ENCODE measurements at places on chromosomes 4 and X. TPM values are rescaled to one million over a fixed set of nuclear protein-coding genes. Genes with fewer than 3 reads are reported as not detected.

DNA sequence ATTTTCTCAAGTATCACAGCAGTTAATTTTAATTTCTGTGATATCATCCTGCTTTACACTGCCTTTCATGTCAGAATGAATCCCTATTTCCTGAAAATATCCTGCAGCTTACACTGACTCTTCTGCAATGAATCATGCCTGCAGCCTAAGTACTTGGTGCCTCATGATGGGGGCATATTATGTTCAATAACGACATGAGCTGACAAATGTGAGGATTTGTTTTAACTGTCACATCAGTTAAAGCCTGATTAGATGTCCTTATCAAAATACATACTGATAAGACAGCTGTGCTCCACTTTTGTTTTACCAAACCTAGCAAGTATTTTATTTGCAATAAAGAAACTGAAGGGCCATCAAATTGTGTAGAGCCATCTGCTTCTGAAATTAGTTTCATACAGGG is 359.9 kb upstream of the AGA start:
- DNase-seq = no peak

DNA sequence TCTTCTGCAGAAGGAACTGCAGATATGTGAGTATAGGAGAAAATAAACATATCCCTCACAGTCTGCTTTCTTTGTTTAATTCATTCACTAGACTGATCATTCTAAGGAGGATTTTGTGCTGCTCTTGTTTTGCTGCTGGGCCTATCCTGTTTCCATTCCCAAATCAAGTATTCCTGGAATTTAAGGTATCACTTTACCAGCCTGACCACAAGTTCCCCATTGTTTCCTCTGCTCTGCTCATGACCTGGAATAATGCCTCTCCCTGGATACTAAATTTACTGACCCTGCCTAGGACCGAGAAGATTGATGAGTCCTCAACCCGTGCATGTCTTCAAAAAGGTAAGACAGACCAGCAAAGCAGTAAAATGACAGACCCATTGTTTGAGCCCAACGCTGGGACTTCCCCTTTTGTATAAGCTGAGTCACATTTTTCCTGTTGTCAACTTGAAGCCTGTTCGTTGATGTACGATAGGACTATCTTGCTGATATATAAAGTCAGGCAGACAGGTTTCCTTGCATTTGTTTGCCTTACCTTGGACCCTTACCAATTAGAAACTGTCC is 85.5 kb upstream of the TET2 start:
- no peak for DNase-seq

- no peak for DNase-seq
Observed at GRCh38 chrX:20361890-20362262, 95.2 kb upstream of the RPS6KA3 start.

DNA sequence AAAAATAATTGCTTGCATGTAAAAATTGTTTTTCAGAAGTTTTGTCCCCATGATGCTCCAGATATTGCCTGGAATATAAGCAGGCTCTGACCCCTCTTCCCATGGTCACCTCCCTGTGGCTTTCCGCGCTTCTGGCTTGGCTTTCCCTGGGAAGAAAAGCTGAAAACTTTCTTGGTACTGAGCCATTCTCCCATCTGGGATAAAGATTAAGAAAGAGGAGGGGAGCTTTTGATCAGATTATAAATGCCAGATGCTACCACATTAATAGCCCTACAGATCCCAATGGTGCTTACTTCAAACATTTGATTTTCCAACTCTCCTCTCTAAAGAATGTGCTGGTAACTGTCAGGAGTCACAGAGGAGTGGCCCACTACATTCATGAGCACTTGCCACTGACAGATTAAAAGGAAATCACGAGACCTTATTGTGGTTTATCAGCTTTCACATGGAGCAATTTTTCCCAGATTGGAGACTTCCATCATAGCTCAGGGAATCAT is 54.4 kb upstream of the GAB1 start:
- no peak for DNase-seq

GRCh38 chrX:98646351-98646750 is 1762.6 kb downstream of the RPA4 start:
- no peak for DNase-seq

GRCh38 chrX:30613721-30614120 is 36.2 kb upstream of the TASL start:
- no peak for DNase-seq

DNA sequence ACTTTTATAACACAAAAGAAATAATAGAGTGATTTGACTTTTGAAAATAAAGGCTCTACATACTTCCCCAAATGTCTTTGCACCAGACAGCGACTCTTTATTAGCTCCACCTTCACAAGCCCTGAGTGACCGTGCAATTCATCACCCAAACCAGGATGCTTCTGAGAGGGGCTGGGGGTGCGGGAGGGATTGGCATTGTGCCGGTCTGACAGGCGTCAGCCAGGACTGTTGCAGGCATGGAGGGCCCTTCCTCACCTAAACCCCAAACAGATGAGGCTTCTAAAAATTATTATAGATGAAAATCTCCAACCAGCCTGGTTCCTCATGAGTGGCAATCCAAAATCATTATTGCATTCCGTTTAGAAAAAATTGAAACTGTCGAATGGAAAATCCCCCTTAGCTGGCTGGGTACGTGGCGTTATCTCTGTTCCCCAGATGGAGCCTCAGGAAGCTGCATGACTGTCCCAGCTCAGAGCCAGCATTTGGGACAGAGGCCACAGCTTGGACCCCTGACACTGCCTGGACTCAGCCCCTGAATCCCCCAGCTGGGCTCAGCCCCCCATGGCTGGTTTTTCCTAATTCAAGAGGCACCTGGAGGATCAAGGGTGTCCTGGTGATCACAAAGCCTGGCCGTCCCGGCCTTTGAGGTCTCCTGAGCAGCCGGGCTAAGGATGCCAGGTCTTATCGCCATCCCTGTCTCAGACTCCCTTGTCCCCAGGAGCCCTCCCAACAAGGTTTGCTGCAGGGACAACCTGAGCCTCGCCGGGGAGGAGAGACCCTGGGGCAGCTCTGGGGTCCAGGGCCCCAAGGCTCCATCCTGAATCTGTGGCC is 60.4 kb downstream of the SORCS2 start:
- no peak for DNase-seq

DNA sequence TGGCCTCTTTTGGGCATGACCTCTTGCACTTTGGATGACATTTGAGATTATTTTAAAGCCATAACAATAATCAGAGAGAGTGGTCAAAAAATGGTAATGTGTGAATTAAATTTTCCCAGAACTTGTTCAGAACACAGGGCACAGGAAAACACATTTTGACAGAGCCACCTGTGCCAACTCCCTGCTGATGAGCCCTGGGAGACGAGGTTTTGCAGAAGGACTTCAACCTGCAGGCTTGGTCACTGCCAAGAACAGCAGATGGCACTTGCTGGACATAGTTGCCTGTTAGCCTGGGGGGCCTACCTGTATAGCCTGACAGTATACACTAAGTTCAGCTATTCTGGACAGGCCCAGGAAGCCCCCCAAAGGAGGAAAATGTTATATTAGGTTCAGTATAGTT is 277.8 kb upstream of the EMCN start:
- DNase-seq = no peak

GRCh38 chr4:142101401-142101800 is 465.0 kb downstream of the IL15 start:
- no peak for DNase-seq

GRCh38 chr4:113050371-113050755 is 910 bp downstream of the ANK2 start:
- no peak for DNase-seq

GRCh38 chrX:2371026-2371711 is 129.6 kb downstream of the DHRSX start:
- no peak for DNase-seq

- no peak for DNase-seq
Observed at GRCh38 chr4:78781139-78781538, 5.0 kb downstream of the BMP2K start.

GPRASP3 gene
- polyA plus RNA-seq = 10.7 TPM

RIPPLY1 gene
- polyA plus RNA-seq = 0.81 TPM

IL21 gene
- not detected for polyA plus RNA-seq
